Testis (tissue), 5 donors: ENCODE measurements at places on chromosomes 2 and 18.

DNA sequence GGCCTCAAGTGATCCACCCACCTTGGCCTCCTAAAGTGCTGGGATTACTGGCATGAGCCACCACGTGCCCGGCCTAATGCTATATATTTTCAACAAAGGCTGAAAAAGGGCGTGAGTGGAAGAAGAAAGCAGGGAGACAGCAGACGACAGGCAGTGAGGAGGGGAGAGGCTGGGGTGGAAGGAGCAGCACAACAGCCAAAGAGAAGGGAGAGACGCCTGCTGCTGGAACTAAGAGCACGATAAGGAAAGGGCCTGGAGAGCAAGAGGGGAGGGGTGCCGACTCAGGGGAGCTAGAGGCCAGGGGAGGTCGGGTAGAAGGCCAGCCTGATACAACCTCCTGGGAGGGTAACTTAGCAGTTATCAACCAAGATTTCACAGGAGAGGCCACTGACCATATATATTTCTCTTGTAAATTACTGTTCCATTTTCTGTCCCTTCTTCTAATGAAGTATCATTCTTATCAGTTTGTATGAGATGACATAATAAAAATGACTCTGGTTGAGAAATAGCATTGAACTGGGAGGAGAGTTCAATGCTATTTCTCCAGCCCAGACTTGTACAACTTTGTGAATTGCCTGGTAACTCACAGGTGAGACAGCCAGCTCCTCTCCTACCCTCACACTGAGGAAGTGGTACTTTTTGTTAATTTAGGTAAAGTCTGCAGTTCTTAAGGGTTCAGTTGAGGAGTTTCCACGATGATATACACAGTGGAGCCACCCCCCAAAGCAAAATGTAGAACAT is 5.8 kb upstream of the RNU4ATAC start:
- DNase-seq = peak; percentile 58

DNA sequence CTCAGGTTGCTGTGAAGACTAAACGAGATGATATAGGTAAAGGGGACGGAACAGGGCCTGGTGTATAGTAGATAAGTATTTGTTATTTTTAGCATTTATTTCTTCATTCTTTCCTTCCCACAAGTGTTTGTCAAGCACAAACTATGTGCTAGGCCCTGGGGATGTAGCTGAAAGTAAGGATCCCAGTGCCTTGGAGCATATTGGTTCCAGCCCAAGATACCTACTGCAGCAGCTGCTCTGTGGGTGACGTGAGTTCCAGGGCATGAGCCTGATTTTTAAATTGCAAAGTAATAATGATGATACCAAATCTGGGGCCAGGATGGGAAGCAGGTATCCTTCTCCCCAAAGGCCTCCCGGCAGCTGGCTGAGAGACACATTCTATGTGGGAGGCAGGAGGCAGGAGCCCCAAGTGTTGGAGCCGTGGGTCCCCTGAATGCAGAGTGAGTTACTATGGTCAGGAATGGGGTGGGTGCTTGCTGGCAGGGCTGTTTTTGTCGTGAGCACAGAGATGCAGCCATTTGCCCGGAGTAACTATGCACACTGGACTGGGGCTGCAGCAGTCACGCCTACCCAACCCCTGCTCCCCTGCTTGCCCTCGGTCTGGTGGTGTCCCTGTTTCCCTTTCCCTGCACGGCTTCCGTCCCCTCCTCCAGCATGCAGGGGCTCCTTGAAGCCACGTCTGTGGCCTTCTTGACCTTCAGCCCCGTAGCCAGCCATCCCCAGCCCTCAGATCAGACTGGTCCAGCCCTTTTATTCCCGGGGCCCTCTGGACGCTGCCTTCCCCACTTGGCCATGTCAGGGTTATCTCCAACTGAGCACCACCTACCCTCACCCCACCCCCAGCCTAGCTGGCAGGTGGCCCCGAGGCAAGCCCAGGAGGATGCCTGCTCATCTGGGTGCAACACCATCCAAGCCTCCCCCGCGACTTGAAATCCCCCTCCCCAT is 52.4 kb downstream of the INHBB start:
- peak; percentile 8 for DNase-seq

DNA sequence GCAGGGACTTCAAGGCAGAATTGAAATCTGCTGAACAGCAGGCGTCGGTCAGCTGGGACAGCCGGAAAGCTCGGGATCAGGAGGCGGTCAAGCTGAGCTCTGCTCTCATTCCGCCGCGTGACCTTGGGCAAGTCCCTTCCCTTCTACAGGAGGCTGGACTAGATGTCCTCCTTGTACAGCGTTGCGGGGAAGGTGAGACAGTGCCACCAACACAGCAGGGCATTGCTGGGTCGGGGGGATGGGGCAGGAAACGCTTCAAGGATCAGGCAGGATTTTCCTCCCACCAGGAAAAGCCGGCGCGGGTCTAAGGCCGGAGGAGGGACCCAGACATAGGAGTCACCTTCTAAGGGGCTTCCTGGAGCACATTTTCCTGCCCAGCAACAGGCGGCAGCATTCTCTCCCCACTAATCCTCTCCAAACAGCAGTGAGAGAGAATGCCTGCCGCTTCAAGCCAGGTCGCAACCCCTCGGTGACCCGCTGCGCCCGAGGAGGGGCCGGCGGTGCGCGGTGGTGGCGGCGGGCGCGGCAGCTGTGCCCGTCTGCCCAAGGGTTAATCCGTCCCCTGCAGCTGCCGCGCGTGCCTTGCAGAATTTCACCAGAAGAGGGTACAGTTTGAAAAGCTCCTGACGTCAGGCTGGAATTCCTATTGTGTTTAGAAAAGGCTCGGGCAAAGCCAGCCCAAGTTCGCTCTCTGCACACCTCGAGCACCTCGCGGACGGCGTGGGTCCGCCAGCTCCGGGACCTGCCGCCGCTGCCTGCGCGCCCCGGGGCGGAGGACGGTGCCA is at the start of gene KCNF1:
Gene KCNF1 (plus strand): TSS at position 644 of the 785 bp plus-strand sequence. CDS start 493 bp downstream, outside the sequence.
- DNase-seq = peak; percentile 42

- no peak for DNase-seq
Measured at GRCh38 chr2:121398853-121399252, 113.9 kb upstream of the TFCP2L1 start.

- DNase-seq = no peak
Measured at GRCh38 chr18:2448565-2449151, 122.6 kb downstream of the METTL4 start.

DNA sequence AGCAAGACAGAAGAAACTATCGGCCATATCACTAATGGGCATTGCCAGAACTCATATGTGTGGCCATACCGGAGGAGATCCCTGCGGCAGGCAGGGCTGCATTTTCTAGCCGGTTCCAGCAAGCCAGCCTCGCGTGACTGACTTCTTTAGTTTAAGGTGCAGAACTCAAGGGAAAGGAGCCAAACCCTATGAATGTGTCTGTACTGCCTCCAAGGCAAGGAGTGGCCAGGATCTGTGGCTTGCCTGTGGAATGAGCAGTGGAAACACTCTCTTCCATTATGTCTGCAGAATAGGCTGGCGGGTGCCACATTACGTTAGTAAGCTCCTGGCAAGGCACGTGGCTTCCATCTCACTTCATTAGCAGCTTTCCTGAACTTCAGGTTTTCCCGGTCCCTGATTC is 137.6 kb downstream of the ATL2 start:
- no peak for DNase-seq

- DNase-seq = no peak
Measured at GRCh38 chr18:13369756-13370510, 151.4 kb downstream of the LDLRAD4 start.

DNA sequence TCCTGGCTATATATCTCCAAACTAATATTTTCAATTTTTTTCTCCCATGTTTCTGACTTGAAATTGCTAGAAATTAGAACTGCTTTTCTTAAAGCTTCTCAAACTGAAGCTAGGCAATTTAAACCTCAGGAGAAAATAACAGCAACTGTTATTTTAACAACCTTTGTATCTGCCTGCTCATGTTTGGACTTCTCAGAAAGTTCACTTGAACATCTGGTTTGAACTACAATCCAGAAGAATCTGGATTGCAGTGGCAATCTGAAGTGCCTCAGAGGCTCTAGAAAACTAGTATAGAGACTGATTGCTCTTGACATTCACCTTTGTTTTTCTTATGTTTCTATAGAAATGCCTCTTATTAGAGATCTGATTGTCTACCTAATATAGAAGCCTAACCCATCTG is 64.1 kb downstream of the STAT4 start:
- no peak for DNase-seq

DNA sequence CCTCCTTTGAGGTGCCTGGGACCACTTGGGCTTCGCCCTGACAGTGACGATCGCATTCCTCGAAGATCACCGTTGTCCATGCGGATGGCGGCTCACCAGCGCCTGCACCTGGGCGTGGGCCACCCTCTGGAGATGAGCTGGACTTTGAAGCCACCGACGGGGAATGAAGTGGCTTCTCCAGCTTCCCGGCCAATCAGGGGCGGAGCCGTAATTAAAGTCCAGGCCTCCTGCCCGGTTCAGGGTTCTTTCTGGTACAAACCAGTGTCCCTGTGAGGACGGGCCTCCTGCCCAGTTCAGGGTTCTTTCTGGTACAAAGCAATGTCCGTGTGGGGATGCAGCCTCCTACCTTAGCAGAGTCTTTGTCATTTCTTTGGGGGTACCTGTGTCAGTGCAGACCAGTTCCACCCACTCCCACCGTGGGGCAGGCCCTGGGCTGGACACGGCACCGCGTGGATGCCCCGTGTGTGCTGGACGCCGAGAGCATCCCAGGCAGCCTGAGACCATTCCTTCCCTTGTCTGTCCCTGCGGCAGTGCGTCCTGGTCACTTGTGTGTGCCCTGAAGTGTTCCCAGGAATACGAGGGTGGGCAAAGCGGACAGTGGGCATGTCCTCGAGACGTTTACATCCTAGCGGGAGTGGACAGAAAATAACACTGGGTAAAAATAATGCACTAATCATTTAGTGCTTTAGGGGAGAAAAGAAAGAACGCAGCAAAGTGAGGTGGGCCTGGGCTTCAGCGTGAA is 55.0 kb downstream of the KCNG2 start:
- DNase-seq = peak; percentile 6

DNA sequence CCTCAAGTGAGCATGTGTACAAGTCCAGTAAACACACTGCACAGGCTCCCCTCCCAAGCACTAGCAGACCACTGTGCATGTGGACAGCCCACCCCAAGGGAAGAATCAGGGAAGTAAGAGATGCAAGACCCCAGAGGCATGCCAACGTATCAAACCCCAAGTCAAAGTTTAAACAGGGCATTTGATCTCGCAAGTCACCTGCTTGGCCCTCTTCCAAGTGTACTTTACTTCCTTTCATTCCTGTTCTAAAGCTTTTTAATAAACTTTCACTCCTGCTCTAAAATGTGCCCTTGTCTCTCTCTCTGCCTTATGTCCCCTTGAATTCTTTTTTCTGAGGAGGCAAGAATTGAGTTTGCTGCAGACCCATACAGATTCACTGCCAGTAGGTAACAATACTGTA is 201.2 kb upstream of the PARD3B start:
- no peak for DNase-seq

GRCh38 chr2:122780251-122780650 is 1024.8 kb downstream of the TSN start:
- DNase-seq = no peak
